ENCODE measurements at places on chromosomes 5 and 9.

DNA sequence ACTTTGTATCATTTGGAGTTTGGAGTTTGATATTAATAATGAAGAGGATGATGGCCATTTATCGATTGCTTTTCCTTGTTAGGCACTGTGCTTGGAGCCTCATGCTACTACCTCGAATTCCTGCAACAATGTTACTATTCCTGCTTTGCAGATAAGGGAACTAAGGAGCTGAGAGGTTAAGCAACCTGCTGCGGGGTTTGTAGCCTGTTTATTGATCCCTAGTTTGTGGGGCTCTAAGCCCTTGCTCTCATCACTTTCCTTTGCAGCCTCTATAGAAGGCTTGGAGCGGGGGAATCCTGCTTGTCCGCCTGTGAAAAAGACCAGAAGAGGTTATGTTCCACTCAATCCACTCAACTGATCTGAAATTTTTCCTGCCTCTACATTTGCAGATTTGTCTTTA lies 15.8 kb downstream of the ARHGEF28 start:
- no peak for DNase-seq

- DNase-seq = no peak
Observed at GRCh38 chr9:103277240-103277639, 282.1 kb downstream of the CYLC2 start.

DNA sequence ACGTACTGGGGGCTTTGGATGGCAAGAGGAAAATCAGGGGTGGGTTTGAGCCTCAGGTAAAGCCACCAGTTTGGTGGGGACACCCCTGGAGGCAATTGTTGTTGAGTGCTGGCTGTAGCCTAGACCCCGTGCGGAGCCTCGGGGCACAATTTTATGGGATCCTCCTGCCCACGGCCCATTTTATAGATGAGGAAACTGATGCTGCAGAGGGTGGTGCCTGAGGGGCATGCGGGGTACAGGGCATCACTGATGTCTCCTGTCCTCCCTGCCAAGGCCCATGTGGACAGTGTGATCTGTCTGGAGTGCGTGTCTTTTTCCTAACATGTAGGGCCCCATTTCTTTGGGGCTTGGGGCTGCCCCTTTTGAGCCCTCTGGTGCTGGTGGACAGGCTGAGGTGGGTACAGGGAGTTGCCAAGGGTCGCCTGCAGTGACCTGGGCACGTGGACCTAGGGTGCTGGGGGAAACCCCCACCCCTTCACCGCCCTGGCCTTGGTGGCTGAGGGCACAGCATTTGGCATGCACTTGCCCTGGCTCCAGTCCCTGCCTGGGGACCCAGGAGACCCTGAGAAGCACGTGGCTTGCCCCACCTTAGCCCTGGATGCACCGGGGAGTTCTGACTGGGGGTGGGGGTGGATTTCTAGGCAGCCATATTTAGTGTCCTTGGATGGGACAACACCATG lies 22.1 kb downstream of the WNK2 start:
- DNase-seq = no peak

GRCh38 chr5:69084195-69084594 lies 9.6 kb upstream of the SLC30A5 start:
- DNase-seq = no peak

GRCh38 chr5:36763454-36763853 lies 113.1 kb upstream of the NIPBL start:
- no peak for DNase-seq

- no peak for DNase-seq
Observed at GRCh38 chr5:11322133-11322532, 561.1 kb upstream of the DAP start.

Measured in stimulated activated CD8-positive, alpha-beta memory T cell treated with anti-CD3 and anti-CD28 coated beads, Interleukin-4, amount 100 ng/mL, for 4 hours (primary cell).